ENCODE measurements at places on chromosomes 13 and 19. TPM values are rescaled to one million over a fixed set of nuclear protein-coding genes. Genes with fewer than 3 reads are reported as not detected.

DNA sequence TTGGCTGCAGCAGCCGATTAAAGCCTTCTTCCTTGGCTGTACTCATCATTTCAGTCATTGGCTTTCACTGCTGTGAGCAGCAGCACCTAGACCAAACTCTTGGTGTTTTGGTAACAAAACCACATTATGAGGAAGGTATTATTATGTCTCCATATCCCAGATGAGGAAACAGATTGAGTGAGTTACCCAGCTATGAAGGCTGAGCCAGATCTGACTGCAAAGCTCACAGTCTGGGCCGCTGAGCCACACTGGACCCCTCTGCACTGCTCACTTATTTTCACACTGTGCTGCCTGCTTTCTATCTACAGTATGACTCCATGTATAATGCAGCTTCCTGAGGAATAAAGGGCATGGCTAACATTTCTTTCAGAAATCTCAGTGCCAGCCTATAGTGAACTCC lies 24.5 kb downstream of the CRYL1 start:
- H3K36me3 ChIP-seq, result peaks cover 2% of the 10 kb centered on the region
- no peak overlapping the region for H3K27ac ChIP-seq
- no peaks in the 10 kb centered on the region for H3K4me1 ChIP-seq
- no peaks in the 10 kb centered on the region for H3K27me3 ChIP-seq

DNA sequence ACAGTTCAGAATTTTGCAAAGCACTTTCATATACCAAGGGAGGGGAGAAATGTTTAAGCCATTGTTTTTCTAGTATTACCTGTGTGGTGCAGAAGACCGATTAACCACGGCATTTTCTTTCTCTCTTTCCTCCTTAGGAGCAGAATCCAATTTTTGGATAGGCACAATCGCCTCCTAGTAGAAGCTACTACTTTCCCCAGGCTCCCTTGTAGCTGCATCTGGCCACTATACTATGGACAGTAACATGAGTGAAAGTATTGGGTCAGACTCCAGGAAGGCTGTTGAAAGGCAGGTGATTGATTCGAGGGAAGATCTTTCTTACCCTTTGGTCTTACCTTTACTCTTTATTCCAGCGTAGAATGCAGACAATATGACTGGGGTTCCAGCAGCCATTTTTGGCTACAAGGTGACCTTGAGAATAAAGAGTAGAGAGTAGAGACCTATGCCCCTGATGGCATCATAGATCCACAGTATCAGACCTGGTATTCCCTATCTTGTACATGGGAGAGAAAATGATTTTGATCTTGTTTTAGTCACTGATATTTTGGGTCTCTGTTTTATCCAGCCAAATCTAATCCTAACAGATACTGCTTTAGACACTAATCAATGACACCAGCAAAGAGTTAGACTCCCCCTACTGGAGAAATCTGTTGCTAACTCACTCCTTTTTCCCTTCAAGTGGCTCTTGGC lies 77.0 kb downstream of the LRRC63 start:
- H3K4me3 ChIP-seq, result no peak overlapping the region
- H3K4me1 ChIP-seq, result peaks cover 3% of the 10 kb centered on the region
- H3K36me3 ChIP-seq, result no peaks in the 10 kb centered on the region
- no peak for DNase-seq
- H3K27ac ChIP-seq, result no peak overlapping the region

- H3K27ac ChIP-seq, result no peak overlapping the region
- H3K27me3 ChIP-seq, result no peaks in the 10 kb centered on the region
- H3K4me1 ChIP-seq, result peaks cover 22% of the 10 kb centered on the region
Measured at GRCh38 chr13:27053210-27053884, 118.3 kb downstream of the USP12 start.

- no peak for DNase-seq
- H3K4me3 ChIP-seq, result no peak overlapping the region
- H3K27ac ChIP-seq, result no peak overlapping the region
- no peaks in the 10 kb centered on the region for H3K4me1 ChIP-seq
Measured at GRCh38 chr19:1624458-1624857, 19.2 kb upstream of the UQCR11 start.

DNA sequence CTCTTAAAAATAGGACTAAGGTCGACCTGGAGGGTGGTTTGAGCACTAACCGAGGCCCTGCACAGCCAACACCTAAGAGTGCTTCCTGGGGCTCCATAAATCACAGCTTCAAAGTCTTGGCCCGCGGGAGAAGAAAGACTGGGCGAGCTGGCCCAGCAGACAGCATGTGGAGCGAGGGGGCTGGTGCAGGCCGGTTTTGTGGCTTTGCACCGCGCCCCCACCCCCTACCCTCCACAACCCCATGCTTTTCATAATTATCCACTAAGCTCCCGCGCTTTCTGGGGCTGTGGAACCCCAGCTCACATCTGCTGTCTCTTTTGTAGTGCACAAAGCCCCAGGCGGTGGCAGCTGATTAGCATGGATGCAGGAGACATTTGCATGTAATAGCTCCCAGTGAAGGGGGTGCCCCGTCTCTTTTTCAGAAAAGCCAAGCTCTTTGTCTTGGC lies 17.1 kb downstream of the CARM1 start:
- H3K27me3 ChIP-seq, result no peaks in the 10 kb centered on the region
- peaks cover 7% of the 10 kb centered on the region for H3K4me1 ChIP-seq
- DNase-seq, result no peak

- H3K36me3 ChIP-seq, result peaks cover 2% of the 10 kb centered on the region
- no peak overlapping the region for H3K27ac ChIP-seq
- H3K27me3 ChIP-seq, result peaks cover 46% of the 10 kb centered on the region
- DNase-seq, result no peak
- H3K4me1 ChIP-seq, result peaks cover 13% of the 10 kb centered on the region
Measured at GRCh38 chr13:102452836-102453235, 51.0 kb upstream of the FGF14 start.

DNA sequence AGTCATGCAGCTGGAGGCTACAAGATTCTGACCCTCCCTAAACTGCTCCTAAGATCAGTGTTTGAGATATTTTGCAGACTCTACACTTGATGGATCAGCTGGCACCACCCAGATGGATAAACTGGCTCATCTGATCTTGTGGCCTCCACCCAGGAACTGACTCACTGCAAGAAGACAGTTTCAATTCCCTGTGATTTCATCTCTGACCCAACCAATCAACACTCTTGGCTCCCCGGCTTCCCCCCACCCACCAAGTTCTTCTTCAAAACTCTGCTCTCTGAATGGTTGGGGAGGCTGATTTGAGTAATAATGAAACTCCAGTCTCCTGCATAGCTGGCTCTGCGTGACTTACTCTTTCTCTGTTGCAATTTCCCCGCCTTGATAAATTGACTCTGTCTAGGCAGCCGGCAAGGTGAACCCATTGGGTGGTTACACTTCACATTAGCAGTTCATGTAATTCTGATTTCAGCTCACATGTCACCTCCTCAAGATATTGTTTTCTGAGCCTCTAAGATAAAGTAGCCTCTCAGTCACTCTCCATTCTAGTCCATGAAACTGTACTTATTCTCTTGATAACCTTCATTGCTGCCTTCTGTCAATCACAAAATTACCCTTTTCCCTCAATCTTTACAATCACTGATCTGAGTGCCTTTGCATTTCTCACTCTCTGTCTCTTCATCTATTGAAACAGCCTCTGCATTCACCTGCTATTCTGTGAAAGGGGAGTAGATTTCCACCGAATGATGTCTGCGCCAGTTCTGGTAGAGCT lies 9.9 kb upstream of the FPR3 start:
- H3K4me1 ChIP-seq, result no peaks in the 10 kb centered on the region
- no peak overlapping the region for H3K27ac ChIP-seq
- DNase-seq, result no peak
- H3K4me3 ChIP-seq, result no peak overlapping the region

DNA sequence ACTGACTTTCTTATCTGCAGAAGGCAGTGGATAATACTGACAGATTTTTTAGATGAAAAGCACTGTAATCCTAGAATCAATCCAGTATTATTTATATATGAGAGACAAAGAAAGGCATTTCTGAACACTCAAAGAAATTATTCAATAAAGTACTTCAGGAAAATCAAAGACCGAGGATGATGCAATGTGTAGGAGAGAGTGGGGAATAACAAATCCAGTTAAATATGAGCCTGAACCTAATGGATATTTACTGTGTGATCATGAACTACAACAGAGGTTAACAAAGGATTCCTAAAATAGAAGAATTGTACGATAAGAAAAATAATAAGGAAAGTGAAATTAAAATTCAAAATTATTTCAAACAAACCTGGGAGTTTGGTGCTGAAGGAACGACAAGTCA lies 69.3 kb downstream of the ANKRD10 start:
- H3K27ac ChIP-seq, result no peak overlapping the region
- peaks cover 5% of the 10 kb centered on the region for H3K4me1 ChIP-seq
- DNase-seq, result no peak
- H3K36me3 ChIP-seq, result peaks cover 10% of the 10 kb centered on the region
- no peak overlapping the region for H3K4me3 ChIP-seq

GRCh38 chr19:18475762-18476331 lies 37.9 kb upstream of the ISYNA1 start:
- no peaks in the 10 kb centered on the region for H3K27me3 ChIP-seq
- H3K27ac ChIP-seq, result peak overlapping the region; percentile 96
- no peak for DNase-seq
- peaks cover 61% of the 10 kb centered on the region for H3K4me1 ChIP-seq

DNA sequence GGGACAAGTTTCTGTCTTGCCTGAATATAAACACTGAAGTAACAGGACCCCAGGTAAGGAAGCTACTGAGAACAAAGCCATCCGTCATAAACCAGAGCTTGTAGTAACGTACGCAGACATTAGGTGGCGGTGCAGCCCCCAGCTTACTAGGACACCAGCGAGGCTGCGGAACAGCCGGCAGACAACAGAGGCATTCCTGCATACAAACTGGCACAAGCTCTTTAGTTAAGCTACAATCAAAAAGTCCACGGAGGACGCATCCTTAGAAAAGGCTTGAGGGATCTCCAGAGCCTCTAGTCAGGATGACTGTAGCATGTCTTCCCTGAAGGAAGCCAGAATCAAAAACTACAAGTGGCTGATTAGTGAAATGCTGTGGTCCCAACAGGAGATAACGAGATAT lies 26.2 kb downstream of the ZNF160 start:
- no peak overlapping the region for H3K27ac ChIP-seq
- no peaks in the 10 kb centered on the region for H3K4me1 ChIP-seq
- no peaks in the 10 kb centered on the region for H3K27me3 ChIP-seq
- H3K36me3 ChIP-seq, result peaks cover 18% of the 10 kb centered on the region
- DNase-seq, result no peak

The COX6B2 gene
- 0.62 TPM for total RNA-seq

The C19orf47 gene
- total RNA-seq, result 11.9 TPM

The TMEM238 gene
- 14.6 TPM for total RNA-seq
